Fibroblast of lung (primary cell): ENCODE measurements at places on chromosomes 11 and 22. TPM values are rescaled to one million over a fixed set of nuclear protein-coding genes. Genes with fewer than 3 reads are reported as not detected.
A peak's percentile ranks its signal among the peaks of the same experiment; 100 is the strongest.

Gene ADM2
- total RNA-seq, result 2.8 and 5.8 TPM in 2 replicates

DNA sequence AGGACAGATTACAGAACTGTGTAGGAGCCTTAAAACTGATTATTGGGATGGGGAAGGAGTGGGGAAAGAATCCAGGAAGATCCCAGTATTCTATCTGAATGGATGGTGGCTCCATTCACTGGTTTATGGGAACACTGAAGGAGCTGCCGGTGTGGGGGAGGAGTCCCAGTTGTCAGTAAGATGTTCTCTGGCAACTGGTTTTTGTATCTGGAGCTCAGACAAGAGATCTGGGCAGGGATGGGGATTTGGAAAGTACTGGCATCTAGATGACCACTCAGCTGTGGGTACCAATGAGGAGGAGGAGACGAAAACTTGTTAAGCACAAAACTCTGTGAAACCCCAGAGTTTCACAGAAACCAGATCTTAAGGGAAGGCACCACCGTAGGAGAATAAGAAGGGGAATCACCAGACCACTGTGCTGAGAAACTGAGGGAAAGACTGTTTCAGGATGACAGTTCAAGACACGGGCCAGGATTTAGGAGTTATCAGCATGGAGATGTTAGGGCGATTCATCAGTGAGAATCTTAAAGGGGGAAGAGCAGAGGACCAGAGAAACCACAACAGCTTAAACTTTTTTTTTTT lies 28.1 kb downstream of the LDLRAD3 start:
- no peak for DNase-seq

DNA sequence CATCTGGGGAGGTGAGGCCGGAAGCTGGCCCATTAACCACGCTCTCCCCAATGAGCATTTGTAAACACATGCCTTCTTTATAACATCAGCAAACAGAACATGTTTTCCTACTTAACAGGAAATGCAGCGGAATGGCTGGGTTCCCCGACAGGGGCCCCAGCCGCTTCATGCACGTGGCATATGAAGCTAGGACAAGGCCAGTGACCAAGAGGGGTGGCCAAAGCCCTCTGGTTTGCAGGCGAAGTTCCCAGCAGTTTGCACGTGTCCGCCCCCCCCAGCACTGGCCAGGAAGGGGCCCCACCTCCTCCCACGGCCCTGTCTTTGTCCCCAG lies 38.7 kb upstream of the LINC01488 start:
- DNase-seq, result peak; percentile 37

DNA sequence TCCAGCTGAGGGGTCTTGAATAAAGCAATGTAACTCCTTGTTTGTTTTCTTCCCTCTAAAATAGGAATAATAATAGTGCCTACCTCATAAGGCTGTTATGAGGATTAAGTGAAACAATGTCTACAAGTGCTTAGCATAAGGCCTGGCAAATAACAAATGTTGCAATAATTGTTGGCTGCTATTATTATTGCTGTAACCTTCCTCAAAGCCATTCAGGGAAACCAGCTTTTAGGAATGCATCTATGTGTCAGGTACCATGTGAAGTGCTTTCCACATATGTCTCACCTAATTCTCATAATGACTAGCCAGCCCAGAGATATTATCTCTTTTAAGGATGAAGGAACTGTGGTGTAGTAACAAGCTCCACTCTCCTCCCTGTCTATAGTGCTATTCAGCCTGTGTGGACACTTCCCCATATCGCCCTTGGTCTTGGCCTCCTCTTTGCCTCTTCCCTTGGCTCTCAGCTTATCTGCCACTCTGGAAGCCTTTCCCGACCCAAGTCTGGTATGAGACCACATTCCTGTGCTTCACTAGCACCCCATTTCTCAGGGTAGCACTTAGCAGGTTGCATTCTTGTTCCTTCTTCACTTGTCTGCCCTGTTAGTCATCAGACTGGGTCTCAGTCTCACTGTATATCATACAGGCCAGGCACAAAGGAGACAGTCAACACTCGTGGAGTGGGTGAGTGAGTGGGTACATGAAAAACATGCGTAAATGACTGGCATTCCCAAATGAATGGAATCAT lies 23.8 kb downstream of the CSNK2A3 start:
- no peak for DNase-seq

GRCh38 chr11:67345920-67346819 lies 7.2 kb downstream of the POLD4 start:
- peak; percentile 66 for DNase-seq

DNA sequence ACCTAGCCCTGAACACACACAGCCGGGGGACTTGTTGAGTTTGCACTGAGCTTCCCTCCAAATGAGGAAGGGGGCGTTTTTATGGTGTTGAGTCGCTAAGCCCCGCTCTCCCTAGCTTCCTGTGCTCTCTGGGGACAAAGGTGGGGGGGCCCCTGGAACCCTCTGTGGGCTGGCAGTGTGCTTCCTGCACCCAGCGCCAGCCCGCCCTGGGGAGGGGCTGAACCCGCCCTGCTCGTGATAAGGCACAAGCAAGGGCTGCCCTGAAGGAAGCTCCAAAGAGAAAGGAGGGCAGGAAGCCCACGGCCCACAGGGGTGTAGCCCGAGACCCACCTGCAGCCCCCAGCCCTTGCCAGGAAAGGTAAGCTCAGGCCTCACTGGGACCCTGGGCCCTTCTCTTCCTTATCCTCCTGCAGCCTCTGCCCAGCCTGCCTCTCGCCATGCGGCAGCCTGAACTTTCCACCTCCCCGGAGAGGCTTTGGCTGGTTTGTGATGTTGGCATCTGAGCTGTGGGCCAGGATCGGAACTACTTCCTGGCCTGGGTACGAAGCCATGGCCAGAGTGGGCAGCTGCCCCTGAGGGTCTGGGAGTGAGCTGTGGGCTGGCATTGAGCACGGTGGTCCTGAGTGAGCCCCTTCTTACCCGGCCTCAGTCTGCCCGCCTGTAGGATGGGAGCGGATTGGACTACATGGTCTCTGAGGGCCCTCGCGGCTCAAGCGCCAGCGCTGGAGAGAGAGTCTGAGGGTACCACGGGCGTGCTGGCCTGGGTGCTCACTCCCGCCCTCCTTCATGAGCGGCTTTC lies at the start of gene FERMT3:
Gene FERMT3, plus strand, starts transcription at position 265 of the 799 bp plus-strand sequence. CDS start 644 bp downstream, outside the sequence.
- DNase-seq, result no peak

GRCh38 chr11:79119491-79120284 lies 321.1 kb downstream of the TENM4 start:
- DNase-seq, result no peak

Gene KLHL35
- 1.3 and 1.8 TPM in 2 replicates for total RNA-seq

DNA sequence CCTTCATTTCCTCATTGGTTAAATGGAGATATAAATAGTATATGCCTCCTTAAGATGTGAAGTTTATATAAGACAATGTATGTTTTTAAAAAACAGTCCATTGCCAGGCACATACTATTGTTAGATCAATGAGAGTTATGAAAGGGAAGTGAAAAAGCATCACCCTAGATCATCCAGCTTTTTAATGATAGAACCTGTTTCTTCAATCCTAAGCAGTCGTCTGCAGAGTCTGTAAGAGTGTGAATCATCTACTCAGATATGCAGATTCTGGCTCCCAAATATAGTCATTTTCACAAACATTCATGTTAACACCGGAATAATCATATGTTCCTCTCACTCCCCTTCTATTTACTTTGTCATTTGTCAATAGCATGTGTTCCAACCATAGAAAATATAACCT lies 65.3 kb upstream of the SLN start:
- no peak for DNase-seq

Gene FXYD6
- 5.1 and 8.0 TPM in 2 replicates for total RNA-seq

- peak; percentile 74 for DNase-seq
Observed at GRCh38 chr11:11036848-11037732, 179.2 kb upstream of the ZBED5 start.

Gene CASP4
- total RNA-seq, result 196 TPM in 2 replicates
